ENCODE measurements at places on chromosomes 4 and X.

GRCh38 chr4:6910340-6910959, 824 bp downstream of the TBC1D14 start:
- DNase-seq, result no peak

DNA sequence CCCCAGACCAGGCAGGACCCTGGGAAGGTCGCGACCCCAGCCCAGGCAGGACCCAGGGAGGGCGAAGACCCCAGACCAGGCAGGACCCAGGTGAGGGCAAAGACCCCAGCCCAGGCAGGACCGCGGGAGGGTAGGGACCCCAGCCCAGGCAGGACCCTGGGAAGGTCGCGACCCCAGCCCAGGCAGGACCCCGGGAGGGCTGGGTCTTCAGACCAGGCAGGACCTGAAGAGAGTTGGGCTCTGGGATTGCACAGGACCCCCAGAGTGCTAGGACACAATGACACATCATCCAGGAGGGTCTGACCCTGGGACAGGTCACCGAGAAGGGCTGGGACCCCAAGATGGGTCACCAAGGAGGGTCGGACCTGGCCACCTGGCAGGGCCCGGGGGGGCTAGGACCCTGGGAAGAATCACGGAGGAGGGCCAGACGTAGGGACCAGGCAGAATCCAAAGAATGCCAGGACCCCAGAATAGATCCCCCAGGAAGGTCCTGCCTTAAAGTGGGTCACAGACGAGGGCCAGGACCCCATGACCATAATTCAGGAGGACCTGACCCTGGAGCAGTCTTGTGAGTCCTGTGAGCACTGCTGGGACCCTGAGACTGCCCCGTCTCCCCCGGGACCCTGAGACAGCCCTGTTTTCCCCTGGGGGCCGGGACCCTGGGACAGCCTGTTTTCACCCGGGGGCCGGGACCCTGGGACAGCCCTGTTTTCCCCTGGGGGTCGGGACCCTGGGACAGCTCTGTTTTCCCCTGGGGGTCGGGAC, 1.4 kb downstream of the PCGF3 start:
- no peak for DNase-seq

- no peak for DNase-seq
Observed at GRCh38 chrX:111431001-111431400, 19.0 kb upstream of the DCX start.

- no peak for DNase-seq
Observed at GRCh38 chr4:87529187-87529586, at the start of gene SPARCL1. SPARCL1 (minus strand) TSS chr4:87529376; CDS start chr4:87499574, 29,802 bp downstream.

GRCh38 chr4:26885912-26886274, 25.3 kb downstream of the STIM2 start:
- DNase-seq, result no peak

DNA sequence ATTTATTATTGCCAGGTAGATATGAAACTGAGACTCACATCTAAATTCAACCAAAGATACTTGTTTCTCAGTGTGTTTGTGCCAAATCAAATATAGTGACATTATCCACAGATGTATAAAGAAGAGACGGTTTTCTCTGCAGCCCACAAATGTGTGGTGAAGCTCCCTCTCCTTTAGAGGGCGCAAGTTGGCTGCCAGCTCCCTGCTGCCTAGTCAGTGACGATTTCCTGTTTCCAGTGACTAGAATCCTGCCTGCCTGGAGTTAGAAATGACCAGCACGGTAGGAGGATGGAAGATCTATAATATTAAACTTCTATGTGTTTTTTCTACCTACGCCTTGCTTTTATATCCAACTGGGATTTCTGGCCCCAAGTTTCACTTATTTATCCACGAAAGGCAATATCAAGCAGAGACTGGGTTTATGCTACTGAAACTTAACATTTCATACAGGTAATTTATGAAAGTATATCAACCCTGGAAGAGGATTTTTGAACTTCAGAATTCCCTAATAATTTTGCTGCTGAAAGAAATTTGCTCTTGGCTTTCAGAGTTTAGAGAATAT, 1793.7 kb upstream of the TENM3 start:
- DNase-seq, result no peak

DNA sequence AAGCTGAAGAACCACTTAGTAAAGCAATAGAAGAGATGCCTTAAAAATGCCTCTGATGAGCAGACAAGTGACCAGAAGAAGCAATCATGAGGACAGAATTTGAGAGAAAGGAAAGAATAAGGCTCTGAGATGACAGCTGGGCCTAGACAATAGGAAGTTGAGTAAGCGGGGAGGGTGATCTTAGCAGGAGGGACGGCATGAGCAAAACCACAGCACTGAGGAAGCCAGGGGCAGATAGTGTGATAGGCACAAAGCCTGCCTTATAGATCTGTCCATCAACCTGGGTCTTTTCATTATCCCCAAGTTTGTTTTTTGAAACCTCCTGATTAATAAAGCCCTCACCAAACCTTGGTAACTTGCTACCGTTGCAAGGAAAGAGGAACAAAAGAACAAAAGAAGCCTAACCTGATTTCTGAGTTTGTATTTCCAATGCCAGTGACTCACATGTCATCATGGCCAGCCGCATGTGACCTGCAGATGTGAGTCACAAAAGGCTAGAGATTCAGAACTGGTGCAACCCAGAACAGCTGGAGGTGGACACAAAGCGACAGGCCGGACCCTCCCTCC, 55.7 kb upstream of the PPARGC1A start:
- DNase-seq, result no peak

Measured in stimulated activated naive CD8-positive, alpha-beta T cell treated with anti-CD3 and anti-CD28 coated beads, Interleukin-15, Interleukin-2, amounts not matched to agents 100 U/mL and 50 U/mL, for 24 hours (primary cell).